ENCODE measurements at places on chromosomes 1 and 21.

DNA sequence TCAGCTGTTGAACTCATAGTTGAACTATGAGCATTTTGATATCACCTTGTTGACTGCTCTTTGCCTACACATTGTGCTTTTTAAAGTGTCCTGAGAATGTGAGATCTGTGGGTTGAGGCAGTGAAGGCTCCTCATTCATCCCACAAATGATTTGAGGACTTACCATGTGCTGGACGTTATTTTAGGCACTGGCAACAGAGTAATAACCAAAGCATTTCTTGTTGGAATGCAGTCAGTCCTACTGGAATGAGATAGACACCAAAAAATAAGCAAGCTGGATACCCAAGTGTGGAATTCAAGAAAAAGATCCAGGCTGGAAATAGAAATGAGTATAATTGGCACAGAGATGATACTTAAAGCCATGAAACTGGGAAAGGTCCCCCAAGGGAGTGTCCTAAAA lies 73.4 kb downstream of the ZP4 start:
- DNase-seq: no peak

GRCh38 chr1:36924282-36924811 lies 110.0 kb downstream of the GRIK3 start:
- DNase-seq: peak; percentile 11

DNA sequence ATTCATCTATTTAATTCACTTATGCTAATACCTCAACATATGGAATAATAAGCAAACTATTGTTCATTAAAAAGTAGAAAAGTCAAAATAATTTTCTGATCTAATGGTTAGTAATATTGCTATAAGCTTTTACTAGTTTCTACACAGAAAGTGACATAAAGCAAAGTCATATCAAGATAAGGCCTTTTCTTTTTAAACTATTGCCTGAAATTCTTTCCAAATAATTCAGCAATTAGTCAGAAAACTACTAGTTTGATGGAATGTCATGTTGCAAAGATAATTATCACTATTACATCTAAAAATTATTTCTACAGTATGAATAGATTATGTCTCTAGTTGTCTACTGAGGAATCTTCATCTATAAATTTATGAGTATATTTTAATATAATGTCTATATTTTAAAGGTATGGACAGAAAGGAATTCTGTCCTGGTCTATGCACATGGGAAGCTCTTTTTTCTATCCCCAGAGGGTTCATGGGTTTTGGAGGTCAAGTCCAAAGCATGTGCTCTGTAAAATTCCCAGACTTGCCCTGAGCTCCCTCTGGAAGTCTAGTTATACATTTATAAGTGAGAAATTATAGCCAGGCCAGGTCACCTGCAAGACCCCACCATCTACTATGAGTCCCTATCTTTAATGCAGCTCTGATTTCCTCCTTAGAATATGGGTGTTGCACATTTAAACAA lies 84.6 kb upstream of the DPYD start:
- no peak for DNase-seq

- no peak for DNase-seq
Measured at GRCh38 chr1:172654535-172654934, 4.4 kb upstream of the FASLG start.

GRCh38 chr1:164863056-164863455 lies 304.1 kb downstream of the PBX1 start:
- no peak for DNase-seq

DNA sequence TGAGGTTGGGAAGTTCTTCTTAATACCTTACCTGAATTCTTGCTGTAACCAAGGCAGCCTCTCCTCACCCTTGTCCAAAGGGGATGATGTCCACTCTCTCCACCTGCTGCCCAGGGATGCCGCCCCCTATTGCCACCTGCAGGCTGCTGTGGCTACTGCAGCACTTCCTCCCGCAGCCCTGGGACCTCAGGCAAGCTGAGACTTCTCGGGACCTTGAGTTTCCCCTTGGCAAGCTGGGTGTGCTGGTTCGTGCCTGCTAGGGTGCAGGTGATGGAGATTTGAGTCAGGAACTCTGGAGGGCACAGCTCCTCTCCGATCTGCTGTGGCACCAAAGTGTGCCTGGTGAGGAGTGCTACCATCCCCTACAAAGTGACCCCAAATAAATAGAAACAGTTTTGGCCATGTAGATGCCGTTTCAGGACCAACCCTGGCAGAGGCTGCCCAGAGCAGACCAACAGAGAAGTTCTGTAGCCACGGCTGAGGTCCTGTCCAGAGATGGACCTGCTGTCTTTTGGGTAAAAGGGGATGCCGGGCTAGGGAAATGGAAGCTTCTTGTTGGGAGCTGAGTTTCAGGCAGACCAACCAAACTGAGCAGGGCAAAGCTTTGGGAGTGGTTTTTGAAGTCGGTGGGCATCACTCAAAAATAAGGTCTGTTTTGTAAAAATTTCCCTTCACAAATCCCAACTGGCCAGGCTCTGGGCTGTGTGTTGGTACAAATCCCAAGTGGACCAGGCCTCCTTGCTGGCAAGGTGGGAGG lies 31.7 kb downstream of the RUNX3 start:
- DNase-seq: peak; percentile 36

DNA sequence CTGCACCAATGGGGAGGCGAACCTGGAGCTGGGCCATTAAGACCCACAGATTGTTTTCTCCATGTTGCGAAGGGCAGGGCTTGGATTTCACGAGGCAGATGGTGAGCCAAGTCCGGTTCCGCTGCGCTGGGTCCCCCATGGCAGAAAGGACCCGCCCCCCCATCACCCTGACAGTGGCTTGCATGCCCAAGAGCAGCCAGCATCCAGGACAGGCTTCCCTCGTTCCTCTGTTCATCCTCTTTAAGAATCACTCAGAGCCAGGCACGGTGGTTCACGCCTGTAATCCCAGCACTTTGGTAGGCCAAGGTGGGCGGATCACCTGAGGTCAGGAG lies 15.8 kb upstream of the NPHP4 start:
- DNase-seq: no peak

- DNase-seq: no peak
Measured at GRCh38 chr1:168794057-168794456, 65.1 kb upstream of the DPT start.

- DNase-seq: no peak
Measured at GRCh38 chr21:40912375-40912774, 65.4 kb upstream of the DSCAM start.

- DNase-seq: no peak
Measured at GRCh38 chr1:43871181-43871910, 62.3 kb upstream of the ARTN start.

DNA sequence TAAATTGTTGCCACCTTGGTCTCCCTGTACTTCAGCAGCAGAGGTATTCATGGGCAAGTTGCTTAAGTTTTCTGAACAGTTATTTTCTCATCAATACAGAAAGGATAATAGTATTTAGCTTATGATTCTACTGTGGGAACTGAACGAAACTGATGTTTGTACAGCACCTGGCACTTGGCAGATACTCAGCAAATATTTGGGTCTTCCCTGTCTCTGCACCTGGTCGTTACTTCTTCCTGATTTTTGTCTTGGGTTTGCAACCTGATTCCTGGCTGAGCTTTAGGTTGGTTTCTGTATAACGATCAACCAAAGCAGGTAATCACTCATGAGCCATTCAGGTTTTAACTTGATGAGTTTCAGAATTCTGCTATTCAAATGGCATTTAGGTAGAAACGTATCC lies 490.6 kb downstream of the KIF26B start:
- no peak for DNase-seq

- no peak for DNase-seq
Measured at GRCh38 chr1:199172171-199173124, 533.6 kb downstream of the PTPRC start.

DNA sequence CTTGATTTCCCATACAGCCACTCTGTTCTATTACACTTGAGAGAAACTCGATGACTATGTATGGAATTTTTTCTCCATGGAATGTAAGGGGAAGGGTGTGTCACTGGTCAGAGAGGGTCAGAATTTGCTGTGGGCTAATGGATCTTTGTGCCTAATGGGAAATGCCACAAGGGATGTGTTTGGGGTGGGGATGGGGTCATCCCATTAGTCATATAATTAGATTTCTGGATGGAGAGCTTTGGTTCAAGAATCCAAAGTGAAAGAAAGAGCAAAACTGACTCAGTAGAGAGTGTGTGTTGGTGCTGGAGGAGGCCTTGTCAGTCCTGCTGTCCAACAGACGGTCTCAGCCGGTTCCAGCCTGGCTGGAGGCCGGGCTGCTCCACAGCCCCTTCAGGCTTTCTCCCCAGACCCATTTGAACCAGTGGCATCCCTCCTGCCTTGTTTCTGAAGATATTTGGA lies 86.4 kb downstream of the LAMC2 start:
- no peak for DNase-seq

DNA sequence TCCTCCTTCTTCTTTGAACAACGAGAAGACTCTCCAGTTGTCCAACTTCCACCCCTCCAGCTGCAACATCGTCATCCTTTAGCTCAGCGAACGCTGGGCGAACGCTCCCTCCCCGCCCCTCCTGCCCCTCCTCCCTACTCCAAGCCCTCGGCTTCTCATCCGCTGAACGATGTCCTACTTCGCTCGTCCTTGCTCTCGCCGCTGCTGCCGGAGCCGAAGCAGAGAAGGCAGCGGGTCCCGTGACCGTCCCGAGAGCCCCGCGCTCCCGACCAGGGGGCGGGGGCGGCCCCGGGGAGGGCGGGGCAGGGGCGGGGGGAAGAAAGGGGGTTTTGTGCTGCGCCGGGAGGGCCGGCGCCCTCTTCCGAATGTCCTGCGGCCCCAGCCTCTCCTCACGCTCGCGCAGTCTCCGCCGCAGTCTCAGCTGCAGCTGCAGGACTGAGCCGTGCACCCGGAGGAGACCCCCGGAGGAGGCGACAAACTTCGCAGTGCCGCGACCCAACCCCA lies at the start of gene BCAN:
TSS of gene BCAN (plus strand) at position 357 of the 504 bp plus-strand sequence. CDS start 3,938 bp downstream, outside the sequence.
- no peak for DNase-seq

GRCh38 chr21:28537371-28538079 lies 455.2 kb downstream of the LTN1 start:
- DNase-seq: no peak

DNA sequence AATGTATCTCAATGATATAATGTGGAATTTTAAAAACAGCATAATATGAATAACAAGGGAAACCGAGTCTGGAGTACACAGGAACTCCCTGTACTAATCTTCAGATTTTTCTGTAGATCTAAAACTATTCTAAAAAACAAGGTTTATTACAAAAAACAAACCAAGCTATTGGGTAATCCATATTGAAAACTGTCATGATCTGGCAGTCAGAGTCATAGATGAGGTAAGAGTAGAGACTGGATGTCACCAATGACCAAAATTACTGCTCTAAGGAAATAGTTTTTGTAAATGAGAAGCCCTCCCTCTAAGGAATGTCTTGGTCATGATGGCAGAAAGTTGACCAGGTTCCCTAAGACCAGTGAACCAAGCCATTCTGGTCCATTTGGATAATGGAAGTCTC lies 2.4 kb upstream of the SPOCD1 start:
- no peak for DNase-seq

DNA sequence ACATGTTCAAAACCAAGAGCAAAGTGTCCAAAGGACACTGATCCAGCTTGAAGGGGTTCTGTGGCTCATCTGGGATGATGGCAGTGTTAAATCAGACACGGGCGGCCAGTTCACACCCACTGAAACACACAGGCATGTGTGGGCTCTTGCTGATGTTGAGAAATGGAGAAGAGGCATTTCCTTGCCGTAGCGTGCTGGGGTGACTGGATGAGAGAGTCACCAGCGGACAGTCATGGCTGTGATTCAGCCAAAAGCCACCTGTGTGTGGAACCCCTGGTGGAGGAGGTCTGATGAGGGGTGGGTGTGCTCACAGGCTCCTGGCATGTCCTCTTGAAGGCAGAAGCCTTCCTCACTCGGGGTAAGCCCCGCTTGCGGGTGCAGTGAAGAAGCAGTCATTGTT lies 7.2 kb downstream of the C1orf35 start:
- DNase-seq: no peak

DNA sequence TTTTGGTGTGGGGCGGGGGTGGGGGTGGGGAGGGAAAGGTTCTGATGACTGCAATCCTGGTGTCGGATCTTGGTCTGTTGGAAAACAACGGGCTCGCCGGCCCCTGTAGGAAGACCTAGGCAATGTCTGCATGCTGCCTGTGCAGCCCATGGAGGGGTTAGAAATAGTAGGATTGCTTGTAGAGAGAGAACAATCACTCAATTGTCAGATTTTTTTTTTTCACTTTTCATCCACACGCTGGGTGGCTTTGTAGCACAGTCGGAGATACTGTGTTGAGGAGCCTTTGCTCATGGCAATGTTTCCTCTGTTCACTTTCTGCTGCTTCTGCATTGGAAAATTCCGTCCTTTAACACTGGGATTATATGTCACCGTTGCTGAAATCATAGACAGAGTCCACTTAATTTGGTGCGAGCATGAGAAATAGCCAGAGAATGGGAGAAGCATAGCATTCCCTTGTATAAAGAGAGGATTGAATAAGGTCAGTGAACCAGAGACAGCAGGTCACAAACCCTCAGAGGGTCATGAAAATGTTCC lies 107.5 kb downstream of the MRPS6 start:
- no peak for DNase-seq

- DNase-seq: no peak
Measured at GRCh38 chr1:161989108-161989507, 34.6 kb downstream of the OLFML2B start.

- DNase-seq: no peak
Measured at GRCh38 chr1:201461645-201462441, 7.1 kb downstream of the PHLDA3 start.

GRCh38 chr1:65166572-65167305 lies 18.7 kb downstream of the AK4 start:
- no peak for DNase-seq

DNA sequence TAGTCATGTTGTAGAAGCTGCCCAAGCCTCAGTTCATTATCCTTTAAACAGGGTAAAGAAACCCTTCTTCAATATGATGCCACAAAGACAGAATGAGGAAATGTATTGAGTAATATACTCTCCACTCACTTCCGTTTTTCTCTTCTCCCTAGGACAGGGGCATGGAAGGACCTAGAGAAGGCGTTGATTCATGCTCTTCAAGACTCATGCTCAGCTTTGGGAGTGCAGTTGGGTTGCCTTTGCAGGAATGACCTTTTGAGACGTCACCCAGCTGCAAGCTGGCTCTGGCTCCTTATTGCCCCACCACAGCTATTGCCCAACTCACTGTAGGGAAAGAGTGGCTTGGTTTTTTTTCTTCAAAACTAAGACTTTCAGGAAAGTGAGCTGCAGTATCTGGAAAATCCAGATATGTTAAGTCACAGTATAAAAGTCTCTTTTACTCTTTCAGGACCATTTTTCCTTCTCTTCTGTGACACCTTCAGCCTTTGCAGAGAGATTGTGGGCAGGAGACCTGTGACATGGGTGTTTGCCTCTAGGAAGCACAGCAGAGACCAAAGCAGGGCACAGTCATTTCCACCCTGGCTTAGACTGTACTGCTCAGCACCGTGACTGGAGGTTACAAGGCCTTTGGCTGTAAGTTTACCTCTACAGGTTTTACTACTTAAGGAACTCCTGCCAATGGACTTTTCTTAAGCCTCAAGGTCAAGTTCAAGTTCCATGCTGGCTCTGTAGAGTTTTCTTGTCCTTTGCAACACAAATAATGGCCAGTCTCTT lies 39.5 kb downstream of the XCL2 start:
- DNase-seq: no peak

DNA sequence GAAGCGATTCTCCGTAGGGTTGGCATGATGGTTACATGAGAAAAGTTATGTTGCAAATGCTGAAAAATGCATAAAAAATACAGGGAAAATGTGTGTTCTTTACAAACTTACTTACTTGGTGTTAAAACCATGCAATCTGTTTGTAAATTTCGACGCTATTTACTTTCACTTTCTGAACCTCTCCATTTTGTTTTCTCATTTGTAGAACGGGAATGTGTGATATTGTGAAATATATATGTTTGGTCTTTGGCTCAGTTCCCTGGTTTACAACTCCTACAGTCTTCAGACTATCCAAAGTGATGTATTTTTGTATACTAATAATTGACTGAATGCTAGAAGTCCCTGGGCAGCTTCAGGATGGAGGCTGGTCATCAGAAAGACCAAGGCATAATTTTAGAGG lies 982.3 kb downstream of the ADGRL2 start:
- DNase-seq: no peak

Data from activated CD4-positive, alpha-beta T cell treated with anti-CD3 and anti-CD28 coated beads, Interleukin-2, amount 50 U/mL, for 24 hours (primary cell).